Mammary epithelial cell (primary cell): ENCODE measurements at places on chromosomes 4 and X. TPM values are rescaled to one million over a fixed set of nuclear protein-coding genes. Genes with fewer than 3 reads are reported as not detected.

CLCN5 gene
- 3.2 TPM for polyA plus RNA-seq

ASB11 gene
- polyA plus RNA-seq = not detected

UGT2B11 gene
- polyA plus RNA-seq = not detected

CLNK gene
- polyA plus RNA-seq = not detected

SPP1 gene
- polyA plus RNA-seq = 1.3 TPM

CT45A10 gene
- polyA plus RNA-seq = not detected

PCSK1N gene
- polyA plus RNA-seq = 3.3 TPM

PNCK gene
- 0.39 TPM for polyA plus RNA-seq

HS6ST2 gene
- polyA plus RNA-seq = 0.15 TPM

RASGEF1B gene
- 8.7 TPM for polyA plus RNA-seq

DCAF8L2 gene
- not detected for polyA plus RNA-seq

LNX1 gene
- polyA plus RNA-seq = 0.57 TPM

GSX2 gene
- polyA plus RNA-seq = not detected

HS3ST1 gene
- polyA plus RNA-seq = 6.6 TPM

JAKMIP1 gene
- not detected for polyA plus RNA-seq

FSTL5 gene
- not detected for polyA plus RNA-seq

MSL3 gene
- 19.0 TPM for polyA plus RNA-seq

CRMP1 gene
- 0.03 TPM for polyA plus RNA-seq

SMIM31 gene
- polyA plus RNA-seq = not detected

MAPK10 gene
- polyA plus RNA-seq = 2.9 TPM

TAPT1 gene
- 7.8 TPM for polyA plus RNA-seq
